ENCODE measurements at places on chromosomes 12 and 14.

- no peak for DNase-seq
These were observed 23.8 kb downstream of the MMP17 start for GRCh38 chr12:131851741-131852550.

DNA sequence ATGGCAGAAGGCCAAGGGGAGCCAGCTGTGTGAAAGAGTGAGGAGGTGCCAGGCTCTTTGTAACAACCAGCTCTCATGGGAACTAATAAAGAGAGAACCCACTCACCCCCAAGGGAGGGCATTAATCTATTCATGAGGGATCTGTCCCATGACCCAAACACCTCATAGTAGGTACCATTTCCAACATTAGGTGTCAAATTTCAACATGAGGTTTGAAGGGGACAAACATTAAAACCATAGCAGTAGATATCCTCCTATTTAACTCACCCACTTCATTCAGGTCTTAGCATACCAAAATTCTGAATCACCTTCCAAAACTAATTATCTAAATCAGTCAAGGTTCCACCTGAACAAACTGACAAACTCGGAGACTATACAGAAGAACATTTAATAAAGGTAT lies 75.3 kb downstream of the PPFIA2 start:
- DNase-seq: no peak

DNA sequence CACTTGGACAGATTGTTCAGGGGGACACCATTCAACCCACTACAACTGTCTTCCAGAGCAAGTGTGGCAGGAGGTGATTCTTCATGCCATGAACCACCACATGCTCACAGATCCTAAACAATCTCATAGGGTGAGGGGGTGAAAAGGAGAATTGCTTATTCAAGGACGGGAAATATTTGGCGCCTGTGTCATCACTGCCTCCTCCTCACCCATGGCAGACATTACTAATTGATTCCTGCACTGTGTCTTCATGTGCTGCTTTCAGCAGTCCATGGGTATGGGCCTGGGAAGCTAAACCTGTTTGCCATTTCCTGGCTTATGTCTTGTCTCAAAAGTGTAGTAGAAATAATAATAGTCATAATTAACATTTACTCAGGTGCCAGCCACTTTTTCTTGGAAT lies 31.3 kb downstream of the MMAB start:
- no peak for DNase-seq

- DNase-seq: no peak
These were observed 154.2 kb downstream of the APAF1 start for GRCh38 chr12:98799146-98799810.

- DNase-seq: no peak
These were observed 454.2 kb downstream of the AEBP2 start for GRCh38 chr12:19893514-19893913.

DNA sequence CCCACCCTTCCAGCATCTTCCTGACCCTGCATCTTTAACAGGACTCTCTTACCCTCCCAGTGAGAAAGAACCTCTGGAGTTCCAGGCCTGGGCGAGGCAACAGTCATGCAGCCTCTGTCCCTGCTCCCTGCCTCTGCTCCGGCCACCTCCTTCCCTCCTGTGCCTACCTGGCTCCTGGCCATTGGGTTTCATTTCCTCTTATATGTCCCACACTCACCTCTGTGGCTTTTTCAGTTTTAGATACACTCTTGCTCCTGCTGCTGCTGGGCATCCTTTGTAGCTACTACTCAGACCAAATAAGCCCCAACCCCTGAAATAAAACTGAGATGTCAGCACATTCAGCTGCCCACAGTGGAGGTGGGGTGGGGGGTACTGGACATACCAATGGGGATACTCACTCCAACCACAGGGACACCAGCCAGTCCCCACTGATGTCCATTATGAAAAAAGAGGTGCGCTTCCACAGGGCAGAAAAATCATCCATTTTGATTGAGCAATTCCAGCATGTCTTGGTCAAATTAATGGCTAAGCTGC lies 99.1 kb upstream of the NRXN3 start:
- DNase-seq: no peak

All from dorsolateral prefrontal cortex (tissue), 122 donors.